ENCODE measurements at places on chromosomes 7 and 10.

GRCh38 chr7:73997056-73997455, 30.9 kb upstream of the ELN start:
- no peak for DNase-seq

- DNase-seq = no peak
Measured at GRCh38 chr10:70283445-70284399, at the start of gene NPFFR1. TSS of gene NPFFR1 (minus strand) at chr10:70284004. CDS start at chr10:70283676, 328 bp downstream.

GRCh38 chr7:25877802-25878789, 273.9 kb upstream of the NFE2L3 start:
- no peak for DNase-seq

DNA sequence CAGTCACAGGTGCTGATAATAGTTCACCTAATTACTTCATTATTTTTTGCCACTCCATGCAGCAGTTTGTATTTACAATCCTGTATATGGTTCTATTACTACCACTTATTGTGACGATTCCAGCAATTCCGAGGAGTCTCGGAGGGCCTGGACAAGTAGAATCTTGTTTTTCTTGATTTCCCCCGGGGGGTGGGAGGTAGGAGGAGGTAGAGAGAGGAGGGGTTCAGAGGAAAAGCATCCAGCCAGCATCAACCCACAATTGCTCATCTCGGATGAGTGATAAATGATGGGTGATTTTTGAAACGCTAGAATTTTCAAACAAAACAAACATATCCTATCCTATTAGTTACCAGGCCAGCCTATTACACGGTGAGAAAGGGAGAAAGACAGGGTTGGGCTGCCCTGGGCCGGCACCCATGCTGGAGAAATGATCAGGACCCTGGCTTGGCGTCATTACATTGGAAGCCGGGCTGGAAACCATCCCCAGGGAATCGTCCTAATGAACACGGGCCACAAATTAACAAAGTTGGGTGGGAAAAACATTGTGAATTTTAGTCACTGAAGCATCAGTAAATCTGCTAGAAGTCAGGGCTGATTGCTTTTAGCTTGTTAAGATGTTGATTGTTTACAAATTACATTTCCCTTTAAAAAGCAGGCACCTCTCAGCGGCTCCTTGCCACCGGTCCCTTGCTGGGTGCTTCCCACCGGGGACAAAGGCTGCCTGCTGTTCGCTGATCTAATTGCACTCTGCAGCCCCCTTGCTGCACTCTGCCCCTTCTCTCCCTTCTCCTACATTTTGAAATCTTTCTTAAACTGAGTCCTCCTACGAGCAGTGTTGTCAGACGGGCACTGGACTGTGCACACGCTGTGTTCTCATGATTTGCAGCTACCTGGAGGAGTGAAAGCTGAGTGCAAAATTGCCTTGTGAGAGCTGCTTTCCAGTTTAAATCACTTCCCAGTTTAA, 95.5 kb downstream of the FAM204A start:
- no peak for DNase-seq

DNA sequence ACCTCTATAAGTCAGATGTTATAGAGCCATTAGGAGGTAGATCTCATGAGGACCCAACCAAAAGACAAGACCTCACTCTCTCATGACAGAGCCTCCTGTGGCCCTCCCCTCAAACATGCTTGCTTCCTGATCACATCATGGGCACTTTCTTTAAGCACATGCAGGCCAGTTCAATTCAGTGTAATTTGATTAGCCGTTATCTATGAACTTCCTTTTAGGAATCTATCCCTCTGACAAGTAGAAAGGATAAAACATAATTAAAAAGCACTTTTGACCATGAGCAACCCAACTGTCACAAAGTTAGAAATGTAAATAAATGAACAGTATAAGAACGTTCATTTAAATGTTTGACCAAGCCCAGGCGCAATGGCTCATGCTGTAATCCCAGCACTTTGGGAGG, 27.7 kb upstream of the TMEM254 start:
- DNase-seq = no peak

DNA sequence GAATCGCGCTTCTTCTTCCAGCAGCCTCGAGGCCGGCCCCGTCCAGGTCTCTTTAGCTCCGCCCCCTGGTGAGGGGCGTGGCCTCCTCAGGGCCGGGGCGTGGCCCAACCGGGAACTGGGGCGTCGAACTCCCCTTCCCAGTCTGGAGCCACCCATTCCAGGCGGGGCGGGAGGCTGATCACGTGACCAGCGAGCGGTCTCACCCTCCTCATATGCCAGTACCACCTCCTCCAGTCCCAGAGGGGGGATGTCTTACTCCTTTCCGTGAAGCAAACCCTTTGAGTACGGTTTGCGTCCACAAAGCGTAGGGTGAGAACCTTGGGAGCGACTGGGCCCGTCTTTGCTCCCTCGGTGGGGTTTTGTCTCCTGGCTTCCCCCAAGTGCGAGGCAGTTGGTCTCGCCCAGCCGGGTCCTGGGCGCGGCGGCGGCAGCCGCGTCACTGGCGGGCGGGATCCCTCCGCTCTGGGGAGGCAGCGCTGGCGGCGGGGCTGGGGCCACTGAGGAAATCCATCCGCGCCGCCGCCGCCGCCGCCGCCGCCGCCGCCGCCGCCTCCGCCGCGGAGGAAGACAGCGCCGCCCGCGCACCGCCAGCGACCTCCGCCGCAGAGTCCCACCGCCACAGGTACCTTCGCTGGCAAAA, at the start of gene GNB2:
Gene GNB2 (plus strand): TSS at position 439 of the 640 bp plus-strand sequence. CDS start 2,526 bp downstream, outside the sequence.
- peak; percentile 97 for DNase-seq

DNA sequence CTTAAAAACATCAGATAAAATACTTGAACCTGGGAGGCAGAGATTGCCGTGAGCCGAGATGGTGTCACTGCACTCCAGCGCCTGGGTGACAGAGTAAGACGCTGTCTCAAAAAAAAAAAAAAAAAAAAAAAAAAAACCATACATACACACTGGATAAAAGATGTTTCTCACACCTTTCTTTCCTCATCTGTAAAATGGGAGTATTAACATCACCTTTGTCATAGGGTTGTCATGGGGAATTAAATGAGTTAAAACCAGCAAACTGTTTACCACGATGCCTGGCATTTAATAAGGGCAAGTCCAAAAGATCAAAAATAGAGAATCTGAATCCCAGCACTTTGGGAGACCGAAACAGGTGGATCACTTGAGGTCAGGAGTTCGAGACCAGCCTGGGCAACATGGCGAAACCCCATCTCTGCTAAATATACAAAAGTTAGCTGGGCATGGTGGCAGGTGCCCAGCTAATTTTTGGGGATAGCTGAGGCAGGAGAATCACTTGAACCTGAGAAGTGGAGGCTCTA, 12.9 kb downstream of the LRRC20 start:
- no peak for DNase-seq

GRCh38 chr10:133324857-133325260, 11.8 kb downstream of the CALY start:
- no peak for DNase-seq

DNA sequence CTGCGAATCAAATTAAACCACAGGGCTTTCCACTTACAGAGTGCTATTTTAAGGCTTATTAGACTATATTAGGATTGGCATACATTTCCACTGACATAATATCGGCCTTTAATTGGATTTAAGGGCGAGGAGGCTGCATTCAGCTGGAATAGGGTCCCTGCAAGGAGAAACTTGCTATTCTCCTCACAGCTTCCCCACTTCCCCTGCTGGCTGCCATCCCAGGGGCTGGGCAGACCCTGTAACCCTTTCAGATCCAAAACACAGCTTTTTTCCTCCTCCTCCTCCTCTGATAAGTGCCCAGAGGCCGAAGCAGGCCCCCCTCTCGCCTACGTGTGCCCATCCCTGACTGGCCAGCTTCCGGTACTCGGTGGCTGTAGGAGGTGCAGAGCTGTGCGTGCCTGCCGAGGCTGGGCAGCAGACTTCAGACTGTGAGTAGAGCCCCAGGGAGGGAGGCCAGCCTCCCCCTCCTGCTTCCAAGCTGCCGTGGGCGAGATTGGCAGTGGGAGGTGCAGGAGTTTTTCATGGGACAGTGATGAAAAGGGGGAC, 224.2 kb downstream of the PLXNA4 start:
- no peak for DNase-seq

All from effector memory CD8-positive, alpha-beta T cell (primary cell).